ENCODE measurements at places on chromosomes 16 and 17.

DNA sequence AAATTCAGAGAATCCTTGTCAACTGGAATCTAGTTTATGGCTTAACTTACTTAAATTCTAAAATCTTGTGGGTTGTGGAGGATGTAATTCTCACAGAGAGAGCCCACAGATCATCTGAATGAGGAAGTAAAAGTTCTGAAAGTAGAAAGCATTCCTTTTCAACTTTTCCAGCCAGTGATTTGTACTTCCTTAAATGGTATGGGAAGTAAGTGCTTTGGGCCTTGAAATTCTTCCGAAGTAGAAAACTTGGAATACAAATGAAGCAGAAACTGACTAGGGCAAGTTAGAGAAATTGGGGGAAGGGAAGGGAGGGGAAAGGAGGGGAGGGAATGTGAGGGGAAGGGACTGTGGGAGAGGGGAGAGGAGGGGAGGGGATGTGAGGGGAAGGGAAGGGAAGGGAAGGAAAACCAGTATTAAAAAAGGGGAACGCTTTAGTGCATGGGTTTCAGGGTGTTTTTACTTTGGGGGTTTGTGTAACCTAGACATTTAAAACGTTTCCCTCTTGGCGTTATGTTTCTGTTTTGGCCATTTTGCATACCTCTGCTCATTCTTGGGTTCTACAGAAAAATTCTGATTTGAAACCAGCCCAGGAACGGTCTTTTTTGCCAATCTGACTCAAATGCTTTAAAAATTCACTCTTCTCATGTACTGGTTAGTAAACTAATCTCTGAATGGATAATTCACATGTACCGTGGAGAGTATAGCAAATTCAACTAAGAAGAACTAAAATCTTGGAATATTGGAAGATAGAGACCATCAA, 15.5 kb upstream of the SNTB2 start:
- DNase-seq, result no peak

GRCh38 chr17:29156781-29157180, 23.4 kb downstream of the MYO18A start:
- no peak for DNase-seq

DNA sequence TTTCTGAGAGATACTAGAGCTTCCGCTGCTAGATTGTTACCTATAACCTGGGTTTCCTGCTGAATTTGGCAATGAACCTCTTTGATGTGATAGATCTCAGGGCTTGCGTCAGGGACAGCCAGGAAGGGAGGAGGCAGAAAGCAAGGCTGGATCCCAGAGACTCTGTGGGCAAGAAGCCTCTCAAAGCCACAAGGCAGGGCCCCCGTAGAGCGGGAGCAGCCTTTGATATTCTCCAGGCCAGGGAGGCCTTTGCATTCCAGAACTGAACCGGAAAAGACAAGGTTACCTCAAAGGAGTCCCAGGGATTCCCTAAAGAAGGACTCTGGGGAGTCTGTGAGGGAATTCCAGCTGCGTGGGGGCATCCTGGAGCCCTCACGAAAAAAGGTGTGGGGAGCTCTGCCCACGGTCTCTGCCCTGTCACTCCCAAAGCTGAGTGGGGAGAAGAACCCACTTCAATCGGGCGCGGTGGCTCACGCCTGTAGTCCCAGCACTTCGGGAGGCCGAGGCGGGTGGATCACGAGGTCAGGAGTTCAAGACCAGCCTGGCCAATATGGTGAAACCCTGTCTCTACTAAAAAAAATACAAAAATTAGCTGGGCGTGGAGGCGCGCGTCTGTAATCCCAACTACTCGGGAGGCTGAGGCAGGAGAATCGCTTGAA, 14.3 kb upstream of the SCIMP start:
- no peak for DNase-seq

- no peak for DNase-seq
These were observed 307.5 kb downstream of the CPPED1 start for GRCh38 chr16:12496186-12496585.
